ENCODE measurements at places on chromosomes 3 and 15.
A peak's percentile ranks its signal among the peaks of the same experiment; 100 is the strongest.

DNA sequence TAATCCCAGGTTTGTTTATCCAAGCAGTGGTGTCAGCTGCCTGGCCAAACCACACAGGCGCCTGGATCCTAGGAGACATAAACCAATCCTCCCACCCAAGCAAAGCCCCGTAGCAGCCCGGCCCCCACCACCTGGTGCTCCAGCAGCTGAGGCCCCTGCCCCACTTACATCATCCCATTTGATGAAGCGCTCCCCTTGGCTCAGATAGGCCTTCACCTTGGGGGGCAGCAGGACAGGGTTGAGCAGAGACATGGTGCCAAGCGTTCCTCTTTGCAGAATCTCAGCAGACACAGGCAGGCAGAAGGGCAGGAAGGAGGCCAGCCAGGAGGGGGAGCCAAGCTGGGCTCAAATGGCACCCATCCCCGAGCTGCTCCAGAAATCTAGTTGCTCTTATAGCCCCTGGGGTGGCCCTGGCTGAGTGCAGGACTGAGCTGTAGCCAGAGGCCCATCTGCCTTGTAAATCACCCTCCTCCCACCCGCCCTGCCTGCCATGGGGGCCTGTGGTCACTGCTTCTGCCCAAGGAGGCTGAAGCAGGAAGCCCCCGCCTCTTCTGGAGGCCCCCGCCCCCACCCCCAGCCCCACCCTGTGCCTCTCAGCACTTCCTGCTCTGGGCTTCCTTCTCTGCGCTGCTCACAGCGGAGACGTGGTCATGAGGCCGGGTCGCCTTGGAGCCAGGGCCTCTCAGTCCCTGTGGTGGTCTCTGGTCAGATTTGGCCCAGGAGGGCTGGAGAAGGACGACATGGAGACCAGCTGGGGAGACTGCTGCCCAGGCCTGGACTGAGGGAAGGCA lies at the start of gene PLCB2:
PLCB2 (minus strand) TSS at position 515 of the 791 bp plus-strand sequence; CDS start at position 252, 263 bp downstream.
- no peak for DNase-seq

DNA sequence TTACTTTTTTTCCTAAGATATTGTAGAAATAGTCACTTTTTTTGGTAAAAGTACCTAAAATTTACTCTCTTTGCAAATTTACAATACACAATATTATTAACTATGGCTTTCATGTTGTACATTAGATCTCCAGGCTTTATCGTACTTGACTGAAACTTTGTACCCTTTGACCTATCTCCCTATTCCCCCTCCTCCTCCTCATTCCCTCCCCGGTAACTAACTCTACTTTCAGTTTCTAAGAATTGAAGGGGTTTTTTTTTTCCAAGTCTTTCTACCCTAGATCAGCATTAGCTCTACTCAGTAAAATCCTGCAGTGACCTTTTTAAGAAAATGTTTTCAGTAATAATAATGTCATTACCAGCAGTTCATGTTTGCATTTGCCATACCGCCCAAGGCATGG lies 10.1 kb downstream of the HACL1 start:
- DNase-seq, result no peak

DNA sequence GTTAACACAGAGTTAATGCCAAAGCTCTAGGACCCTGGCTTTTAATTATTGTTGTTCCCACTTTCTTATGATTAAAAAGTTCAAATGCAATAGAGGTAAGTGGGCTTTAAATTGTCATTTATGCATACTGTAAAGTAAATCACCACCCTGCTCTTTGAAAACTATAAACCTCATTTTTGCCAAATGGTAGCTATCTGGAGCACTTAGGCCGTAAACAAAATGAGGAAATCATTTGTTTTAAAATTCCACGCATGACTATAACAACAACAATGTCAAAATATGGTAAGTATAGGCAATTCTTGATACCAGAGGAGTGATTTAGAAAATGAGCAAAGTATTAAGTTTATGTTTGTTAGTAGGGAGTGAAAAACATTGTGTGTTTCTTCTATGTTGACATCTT lies 1.8 kb downstream of the UNC13C start:
- DNase-seq, result no peak

DNA sequence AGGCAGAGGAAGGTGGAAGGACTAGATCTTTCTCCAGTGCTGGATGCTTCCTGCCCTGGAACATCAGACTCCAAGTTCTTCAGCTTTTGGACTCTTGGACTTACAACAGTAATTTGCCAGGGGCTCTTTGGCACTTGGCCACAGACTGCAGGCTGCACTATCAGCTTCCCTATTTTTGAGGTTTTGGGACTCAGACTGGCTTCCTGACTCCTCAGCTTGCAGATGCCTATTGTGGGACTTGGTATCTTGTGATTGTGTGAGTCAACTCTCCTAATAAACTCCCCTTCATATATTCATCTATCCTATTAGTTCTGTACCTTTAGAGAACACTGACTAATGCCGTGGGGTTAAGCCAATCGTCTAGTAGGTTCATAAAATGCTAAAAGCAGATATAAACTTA lies 8.8 kb upstream of the B3GNT5 start:
- DNase-seq, result peak; percentile 70

DNA sequence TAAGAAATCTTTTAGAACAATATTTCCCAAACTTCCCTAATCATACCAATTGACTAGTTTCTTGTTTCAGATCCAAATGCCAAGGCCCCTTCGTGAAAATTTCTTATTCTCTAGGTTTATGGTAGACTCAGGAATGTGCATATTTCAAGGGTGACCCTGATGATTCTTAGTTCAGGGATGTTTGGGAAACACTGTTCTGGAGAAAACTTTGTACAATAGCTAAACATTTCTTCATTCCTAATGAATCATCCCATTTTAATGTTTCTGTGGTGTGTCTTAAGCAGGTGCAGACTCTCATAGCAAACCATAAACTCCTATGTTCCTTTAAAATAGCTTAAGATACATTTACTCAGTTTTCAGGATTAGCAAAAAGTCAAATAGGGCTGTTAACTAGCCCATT lies 314.5 kb downstream of the TIGIT start:
- DNase-seq, result peak; percentile 93

DNA sequence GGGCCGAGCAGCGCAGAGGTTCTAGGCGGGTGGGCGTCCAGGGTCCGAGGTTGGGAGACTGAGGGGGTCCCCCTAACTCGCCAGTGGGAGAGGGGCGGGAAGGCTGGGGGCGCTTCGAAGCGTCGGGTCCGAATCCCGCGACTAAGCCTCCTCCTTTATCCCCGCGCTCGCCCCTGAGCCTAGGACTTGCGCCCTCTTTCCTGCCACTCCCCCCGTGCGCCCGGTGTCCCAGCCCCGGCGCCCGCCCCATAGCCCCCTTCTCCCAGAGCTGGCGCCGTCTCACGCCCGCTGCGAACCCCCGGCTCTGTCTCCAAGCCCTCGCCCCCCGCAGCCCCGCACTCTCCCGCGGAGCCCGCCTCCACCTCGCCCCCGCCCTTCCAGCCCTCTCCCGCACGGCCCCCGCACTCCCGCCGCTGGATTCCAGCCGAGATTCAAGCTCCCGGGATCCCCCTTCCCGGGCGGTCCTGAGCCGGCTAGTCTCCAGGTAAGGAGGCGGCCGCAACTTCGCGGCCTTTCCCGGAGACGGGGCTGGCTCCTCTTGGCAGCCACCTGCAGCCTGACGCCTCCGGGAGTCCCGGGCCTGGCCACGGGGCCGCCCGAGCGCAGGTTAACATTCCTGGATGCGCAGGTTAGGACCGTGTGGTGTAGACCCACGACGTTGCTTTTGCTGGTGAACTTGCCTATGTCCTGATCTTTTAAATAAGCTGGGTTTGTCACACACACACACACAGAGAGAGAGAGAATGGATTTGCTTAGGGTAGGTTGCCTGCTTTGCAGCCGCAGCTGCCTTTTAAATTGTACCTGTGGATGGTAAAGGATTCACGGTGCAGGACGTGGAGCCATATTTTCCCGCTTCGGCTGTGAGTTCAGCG lies 563 bp downstream of the PXYLP1 start:
- peak; percentile 19 for DNase-seq

- DNase-seq, result no peak
Measured at GRCh38 chr15:43144512-43144911, 11.1 kb downstream of the TMEM62 start.

GRCh38 chr3:31958701-31959152 lies 22.3 kb downstream of the OSBPL10 start:
- DNase-seq, result no peak

GRCh38 chr3:52854013-52854412 lies 19.2 kb upstream of the MUSTN1 start:
- no peak for DNase-seq

- DNase-seq, result no peak
Measured at GRCh38 chr3:128420289-128420688, 46.4 kb downstream of the DNAJB8 start.

DNA sequence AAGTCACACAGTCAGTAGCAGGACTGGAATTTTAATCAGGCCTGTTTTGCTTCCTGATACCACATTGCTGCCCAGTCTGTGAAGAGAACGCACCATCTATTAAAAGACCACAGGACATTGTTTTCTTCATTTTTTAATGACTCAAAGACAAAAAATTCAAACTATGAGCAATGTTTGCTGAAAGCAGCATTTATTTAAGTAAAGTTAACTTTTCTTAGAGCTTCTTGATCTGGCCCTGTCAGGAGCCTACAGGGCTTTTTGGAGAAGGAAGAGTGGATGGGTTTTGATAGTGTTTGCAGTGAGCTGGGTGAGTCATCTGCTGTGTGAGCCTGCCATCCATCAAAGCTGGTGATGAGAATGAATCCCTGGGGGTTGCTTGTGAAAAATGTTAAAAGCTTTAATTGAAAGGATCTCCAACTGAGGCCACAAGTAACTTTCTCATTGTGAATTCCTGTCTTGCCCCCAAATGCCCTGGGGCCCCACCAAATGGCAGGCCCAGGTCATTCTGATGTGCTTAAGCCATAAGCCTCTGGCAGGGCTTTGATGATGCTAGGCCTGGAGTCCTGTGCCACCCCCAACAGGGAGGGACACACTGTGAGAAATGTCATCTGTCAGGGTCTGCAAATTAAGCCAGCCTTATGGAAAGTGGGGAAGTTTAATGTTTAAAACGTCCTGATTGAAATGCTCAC lies 136.2 kb upstream of the PFN2 start:
- peak; percentile 91 for DNase-seq

- peak; percentile 19 for DNase-seq
Measured at GRCh38 chr15:74589826-74590225, 25.8 kb upstream of the CLK3 start.

GRCh38 chr3:9912294-9912935 lies 4.5 kb upstream of the IL17RC start:
- DNase-seq, result peak; percentile 79

DNA sequence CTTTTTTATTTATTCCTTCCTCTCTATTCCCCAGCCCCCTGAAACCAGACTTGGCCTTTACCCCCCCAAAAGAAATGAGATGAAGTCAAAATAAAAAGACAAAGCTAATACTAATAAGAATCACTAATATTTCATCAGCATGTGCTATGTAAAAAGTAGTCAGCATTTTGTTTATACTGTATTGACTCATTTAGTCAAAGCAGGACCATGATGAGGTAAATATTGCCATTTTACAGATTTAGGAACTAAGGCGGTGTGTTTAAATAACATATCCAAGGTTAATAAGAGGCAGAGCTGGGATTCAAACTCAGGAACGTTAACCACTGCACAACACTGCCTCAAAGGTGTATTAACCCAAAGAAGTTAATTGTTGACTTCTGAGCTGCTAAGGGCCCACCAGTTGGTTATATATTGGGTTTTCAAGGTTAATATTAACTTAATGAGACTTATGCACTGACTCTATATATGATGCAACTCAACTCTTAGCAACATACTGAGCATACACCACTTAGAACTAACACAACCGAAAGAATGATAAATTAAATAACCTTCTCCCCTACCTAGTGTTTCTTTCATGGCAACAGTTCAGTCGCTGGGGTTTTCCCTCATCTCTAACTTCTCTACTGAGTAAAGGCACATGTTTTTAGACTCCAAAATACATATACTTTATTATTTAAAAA lies 34.7 kb downstream of the FOXP1 start:
- DNase-seq, result no peak

DNA sequence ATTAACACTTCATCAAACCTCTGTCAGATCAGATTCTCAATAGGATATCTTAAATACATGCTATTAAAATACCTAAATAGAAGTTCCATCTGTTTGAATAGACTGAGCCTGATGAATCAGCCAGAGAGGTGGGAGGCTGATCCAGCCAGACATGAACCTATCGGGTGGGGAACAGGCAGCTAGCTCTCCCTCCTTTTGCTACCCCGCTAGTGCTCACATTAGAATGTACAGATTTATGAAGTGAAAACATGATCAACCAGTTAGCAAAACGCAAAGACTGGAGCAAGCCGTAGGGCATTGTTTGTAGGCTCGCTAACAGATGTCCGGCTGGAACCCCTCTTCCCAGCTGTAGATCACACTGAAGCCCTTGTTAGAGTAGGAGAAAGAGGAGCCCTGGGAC lies 54.4 kb downstream of the GTF2E1 start:
- DNase-seq, result no peak

GRCh38 chr3:100136921-100137320 lies 22.6 kb upstream of the FILIP1L start:
- no peak for DNase-seq

GRCh38 chr3:156551261-156551660 lies 3.7 kb downstream of the SSR3 start:
- peak; percentile 92 for DNase-seq

DNA sequence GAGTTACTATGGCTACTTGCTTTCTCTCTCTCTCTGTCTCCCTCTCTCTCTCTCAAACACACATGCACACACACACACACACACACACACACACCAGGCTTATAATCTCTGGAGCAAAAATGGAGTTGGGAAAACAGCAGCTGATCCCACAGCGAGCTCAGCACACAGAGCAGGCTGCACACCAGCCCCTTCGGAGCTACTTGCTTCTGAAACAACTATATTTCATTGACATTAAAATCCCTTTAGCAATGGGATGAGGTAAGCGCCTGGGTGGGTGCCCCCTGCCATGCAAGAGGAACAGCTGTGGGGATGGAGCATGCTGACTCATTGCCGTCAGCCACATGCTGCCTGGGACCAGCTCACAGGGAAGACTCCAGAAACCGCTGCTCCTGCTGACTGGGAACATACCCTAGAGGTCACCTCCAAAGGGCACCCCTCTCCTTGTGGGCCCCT lies 45.7 kb downstream of the B3GNT5 start:
- peak; percentile 89 for DNase-seq

- DNase-seq, result peak; percentile 53
Measured at GRCh38 chr15:75036212-75036616, 12.8 kb downstream of the PPCDC start.

All from ELR (cell line).